ENCODE measurements at places on chromosomes 12 and 14.
A peak's percentile ranks its signal among the peaks of the same experiment; 100 is the strongest.

DNA sequence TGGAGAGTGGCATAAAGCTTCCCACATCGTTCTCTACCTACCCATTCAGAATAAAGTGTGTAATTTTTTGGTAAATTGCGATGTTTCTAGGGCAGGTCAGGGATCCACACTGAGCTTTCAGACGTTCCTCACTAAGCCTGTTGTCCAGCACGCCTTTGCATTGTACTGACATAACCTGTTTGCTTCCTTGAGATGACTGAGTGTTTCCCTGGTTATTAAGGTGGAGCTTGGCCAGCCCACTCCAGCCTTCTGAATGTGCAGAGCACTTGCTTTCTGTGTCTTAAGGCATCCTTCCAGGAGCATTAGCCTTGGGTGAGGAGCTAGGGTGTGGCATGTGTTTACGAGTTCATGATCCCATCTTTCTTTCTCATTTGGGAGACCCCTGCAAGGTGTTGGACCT lies 96.4 kb downstream of the TMEM260 start:
- DNase-seq, result no peak

DNA sequence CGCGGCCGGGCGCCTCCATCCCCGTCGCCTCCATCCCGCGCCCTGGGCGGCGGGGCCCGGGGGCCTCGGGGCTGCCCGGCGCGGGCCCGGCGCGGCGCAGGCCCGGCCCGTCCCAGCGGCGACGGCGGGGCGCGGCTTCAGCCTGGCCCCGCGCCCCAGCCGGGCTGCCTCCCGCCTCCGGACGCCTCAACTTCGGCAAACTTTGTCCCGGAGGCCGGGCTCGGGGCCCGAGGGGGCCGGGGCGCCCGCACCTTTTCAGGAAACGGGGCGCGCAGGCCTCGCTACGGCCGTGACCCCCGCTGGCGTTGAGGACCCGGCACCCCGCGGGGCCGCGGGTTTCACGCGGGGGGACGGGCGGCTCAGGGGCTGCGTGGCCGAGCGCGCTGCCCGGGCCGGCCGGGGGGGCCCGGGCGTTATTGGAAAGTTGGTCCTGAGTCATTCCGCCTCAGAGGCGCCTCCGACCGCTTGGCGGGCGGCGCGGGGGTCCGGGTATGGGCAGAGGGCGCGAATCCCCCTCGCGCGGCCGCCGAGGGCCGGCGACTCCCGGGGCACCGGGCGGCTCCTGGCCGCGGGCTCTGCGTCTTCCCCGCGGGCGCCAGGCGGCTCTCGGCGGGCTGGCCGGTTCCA lies 575 bp downstream of the TRAF3 start:
- no peak for DNase-seq

GRCh38 chr12:55715169-55715764 lies 579 bp upstream of the BLOC1S1 start:
- no peak for DNase-seq

DNA sequence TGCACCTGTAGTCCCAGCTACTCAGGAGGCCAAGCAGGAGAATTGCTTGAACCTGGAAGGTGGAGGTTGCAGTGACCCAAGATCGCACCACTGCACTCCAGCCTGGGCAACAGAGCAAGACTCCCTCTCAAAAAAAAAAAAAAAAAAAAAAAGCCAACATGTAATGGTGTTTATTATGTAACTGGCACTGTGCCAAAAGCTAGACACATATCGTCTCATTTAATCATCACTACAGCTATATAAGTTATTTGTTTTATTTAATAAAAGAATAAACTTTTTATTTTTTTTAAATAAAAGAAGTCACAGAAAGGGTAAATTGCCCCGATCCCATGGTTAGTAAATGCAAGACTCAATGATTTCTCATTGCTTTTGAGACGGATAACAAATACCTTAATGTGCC lies 76.9 kb downstream of the PTCSC3 start:
- no peak for DNase-seq

DNA sequence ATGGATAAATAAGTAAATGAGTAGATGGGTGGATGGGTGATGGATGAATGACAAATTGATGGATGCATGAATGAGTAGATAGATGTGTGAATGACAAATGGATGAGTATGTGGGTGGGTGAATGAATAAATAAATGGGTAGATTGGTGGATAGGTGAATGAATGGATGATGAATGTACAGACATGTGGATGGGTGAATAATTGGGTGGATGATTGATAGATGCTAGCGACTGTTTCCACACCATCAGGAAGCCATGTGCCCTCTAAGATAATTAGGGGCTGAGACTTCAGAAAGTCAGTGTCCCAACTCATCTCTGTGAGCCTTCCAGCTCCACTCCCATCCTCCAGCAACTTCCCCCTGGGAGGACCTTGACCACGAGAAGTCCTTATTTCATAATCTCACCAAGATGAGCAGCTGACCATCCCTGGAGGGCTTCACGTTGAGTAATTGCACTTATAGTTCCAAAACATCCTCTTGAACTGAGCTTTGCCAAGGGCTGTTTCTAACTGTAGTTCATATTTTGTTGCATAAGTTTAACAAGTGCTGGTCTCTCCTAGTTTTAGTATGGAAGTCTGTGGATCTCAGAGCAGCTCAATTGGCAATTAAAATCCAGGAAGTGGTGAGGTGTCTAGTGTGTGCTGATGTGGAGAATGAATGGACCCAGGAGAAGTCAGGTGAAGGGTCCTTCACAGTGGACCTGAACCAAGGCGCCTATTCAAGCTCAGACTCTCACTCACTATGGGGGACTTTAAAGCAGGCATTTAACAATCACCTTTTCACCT lies 295.7 kb downstream of the ADGRD1 start:
- DNase-seq, result no peak

GRCh38 chr14:75379246-75379929 lies 48.4 kb upstream of the JDP2 start:
- DNase-seq, result no peak

- DNase-seq, result no peak
Measured at GRCh38 chr12:103832048-103832997, 8.7 kb downstream of the NT5DC3 start.

DNA sequence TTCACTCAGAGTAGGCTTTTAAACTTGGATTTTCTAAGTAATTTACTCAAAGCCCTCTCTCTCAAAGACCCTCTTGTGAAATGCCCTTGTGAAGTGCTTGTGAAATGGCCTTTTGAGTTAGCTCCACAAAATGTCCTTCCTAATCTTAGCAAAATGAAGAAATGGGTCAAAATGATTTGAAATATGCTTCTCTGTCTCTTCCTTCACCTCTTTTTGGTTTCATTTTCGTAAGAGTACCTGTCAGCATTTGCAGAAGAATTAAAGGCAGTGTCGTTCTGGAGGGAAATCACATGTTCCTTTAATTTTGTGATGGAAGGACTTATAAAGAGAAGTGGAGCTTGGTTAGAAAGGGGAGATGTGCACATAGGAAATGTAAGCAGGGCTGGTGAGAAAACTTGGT lies 93.7 kb downstream of the HMGA2 start:
- no peak for DNase-seq

DNA sequence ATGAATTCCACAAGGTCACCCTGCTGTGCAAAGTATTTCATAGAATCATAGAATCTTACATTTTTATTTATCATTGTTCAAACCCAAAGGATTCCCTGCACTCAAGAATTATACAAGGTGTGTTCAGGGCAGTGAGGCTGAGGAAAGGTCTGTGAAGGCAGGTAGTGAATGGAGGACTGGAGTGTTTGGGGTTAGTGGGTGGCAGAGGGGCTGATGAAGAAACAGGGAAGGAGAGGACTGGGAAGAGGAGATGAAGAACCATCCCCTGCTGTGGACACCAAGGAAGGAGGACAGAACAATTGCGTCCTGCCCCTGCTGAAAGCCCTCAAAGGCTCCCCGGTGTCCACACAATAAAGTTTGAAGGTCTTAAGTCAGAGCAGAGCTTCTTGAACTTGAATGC lies 10.8 kb upstream of the BCDIN3D start:
- no peak for DNase-seq

DNA sequence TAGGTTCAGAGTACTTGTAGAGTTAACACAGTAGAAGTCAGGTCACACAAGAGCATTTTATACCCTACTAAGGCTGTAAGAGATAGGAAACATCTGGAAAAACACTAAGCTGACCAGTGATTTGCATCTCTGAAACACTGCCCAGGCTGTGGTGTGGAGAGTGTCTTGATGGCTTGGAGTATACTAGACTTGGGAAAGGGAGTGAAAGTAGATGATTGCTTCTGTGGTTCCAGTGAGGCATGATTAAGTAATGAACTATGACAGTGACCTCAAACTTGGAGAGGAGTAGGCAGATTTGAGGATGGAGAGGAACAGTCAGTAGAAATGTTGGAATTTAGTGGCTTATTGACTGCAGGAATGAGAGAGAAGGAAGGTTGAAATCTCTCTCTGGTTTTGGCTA lies 201.2 kb downstream of the FLRT2 start:
- DNase-seq, result no peak

- DNase-seq, result no peak
Measured at GRCh38 chr14:54942913-54943312, 40.3 kb upstream of the GCH1 start.

- peak; percentile 77 for DNase-seq
Measured at GRCh38 chr12:112108202-112109079, at the start of gene NAA25. TSS of gene NAA25 (minus strand) at chr12:112108783. CDS start at chr12:112108773, 10 bp downstream.

GRCh38 chr14:102182936-102183619 lies 43.4 kb downstream of the WDR20 start:
- DNase-seq, result no peak

- DNase-seq, result peak; percentile 90
Measured at GRCh38 chr12:57462251-57462911, 2.8 kb downstream of the GLI1 start.

DNA sequence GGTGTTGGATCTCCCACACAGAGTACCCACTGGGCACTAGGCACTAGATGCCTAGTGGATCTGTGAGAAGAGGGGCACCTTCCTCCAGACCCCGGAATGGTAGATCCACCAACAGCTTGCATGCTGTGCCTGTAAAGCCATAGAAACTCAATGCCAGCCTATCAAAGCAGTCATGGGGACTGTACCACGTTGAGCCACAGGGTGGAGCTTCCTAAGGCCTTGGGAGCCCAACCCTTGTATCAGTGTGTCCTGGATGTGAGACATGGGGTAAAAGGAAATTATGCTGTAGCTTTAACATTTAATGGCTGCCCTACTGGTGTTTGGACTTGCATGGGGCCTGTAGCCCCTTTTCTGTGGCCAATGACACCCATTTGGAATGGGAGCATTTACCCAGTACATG lies 1024.9 kb downstream of the TMEM121 start:
- no peak for DNase-seq

- no peak for DNase-seq
Measured at GRCh38 chr12:3204143-3204542, 127.0 kb downstream of the TSPAN9 start.

DNA sequence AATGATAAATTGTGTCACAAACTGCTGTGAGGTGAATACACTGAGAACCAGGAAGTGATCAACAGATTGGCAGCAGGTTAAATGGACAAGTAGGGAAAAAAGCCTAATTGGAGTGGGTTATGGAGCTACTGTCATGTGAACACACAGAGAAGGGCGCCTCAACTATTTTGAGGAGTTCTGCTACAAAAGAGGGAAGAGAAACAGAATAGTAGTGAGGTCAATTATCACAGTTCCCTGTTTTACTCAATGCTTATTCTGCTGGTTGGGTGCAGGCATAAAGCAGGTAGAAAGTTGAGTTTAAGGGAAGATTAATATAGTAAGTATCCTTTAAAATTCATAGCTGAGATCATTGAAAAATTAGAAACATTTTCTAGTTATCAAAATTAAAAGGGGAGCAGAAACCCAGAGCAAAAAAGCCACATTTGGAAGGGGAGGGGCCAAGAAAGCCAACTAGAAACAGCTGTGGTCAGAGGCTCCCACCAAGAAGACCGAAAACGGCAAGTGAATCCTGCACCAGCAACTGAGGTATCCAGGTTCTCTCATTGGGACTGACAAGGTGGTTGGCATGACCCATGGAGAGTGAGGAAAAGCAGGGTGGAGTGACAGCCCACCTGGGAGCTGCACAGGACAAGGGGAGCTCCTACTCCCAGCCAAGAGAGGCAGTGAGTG lies 105.7 kb downstream of the ZC3H14 start:
- no peak for DNase-seq

GRCh38 chr14:39912192-39913100 lies 480.2 kb upstream of the FBXO33 start:
- DNase-seq, result no peak

DNA sequence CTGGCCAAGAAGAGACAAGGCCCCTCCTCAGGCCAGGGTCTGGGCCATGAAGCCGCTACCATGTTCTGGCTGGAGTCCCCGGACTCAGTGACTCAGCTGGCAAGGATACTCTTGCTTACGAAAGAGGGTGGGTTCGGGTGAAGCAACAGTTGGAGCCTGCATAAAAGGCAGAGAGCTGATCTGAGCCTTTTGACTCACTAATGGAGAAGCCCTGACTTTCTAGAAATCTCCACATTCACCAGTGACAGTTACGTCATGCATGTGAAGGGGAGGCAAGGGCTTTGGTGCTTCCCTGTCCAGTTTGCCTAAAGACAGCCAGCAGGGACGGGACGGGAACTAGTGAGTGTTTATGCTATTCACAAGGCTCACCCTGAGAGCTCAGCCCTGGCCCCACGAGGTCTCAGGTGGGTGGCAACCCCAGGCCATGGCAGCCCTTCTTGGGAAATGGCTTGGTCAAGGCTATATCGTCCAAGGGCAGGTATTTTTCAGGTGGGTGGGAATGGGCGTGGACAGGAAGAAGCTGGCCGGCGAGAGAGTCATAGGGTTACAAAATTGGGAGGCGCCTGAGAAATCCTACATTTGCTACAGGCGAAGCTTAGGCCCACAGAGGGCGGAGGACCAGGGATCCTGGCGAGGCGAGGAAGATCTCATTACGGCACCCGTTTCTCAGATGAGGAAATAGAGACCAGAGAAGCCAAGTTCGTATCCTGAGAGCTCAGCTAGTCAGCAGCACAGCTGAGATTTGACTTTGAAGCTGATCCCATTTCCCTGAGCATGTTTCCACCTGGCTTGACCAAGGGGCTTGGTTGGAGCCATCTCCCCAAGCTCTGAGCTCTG lies 314.6 kb downstream of the BCL11B start:
- no peak for DNase-seq

DNA sequence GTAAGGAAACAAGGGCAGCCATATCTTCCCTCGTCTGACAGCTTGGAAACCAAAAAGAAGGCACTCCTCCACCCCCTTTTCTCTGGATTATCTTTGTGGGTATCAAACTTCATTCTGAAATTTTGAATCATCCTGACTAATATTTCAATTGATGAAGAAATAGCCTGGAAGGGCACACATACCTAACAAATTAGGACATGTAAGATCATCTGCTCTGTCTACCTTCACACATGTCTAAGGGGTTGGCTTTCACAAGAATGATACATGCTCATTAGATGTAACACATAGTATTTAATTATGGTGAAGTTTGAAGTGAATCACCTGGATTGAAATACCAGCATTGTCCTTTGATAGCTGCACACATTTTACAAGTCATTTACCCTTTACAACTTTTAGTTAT lies 348.1 kb upstream of the RPL10L start:
- DNase-seq, result no peak

- DNase-seq, result no peak
Measured at GRCh38 chr14:64659366-64659765, 44.9 kb upstream of the PLEKHG3 start.

GRCh38 chr12:91074154-91074709 lies 16.4 kb upstream of the KERA start:
- no peak for DNase-seq

GRCh38 chr14:61296719-61297502 lies 15.8 kb upstream of the TMEM30B start:
- peak; percentile 58 for DNase-seq

- no peak for DNase-seq
Measured at GRCh38 chr12:43292699-43293098, 259.3 kb downstream of the ADAMTS20 start.

Measured in NCI-H345 (cell line).